Neural progenitor cell (in vitro differentiated cells): ENCODE measurements at places on chromosomes 4 and X. TPM values are rescaled to one million over a fixed set of nuclear protein-coding genes. Genes with fewer than 3 reads are reported as not detected.

DNA sequence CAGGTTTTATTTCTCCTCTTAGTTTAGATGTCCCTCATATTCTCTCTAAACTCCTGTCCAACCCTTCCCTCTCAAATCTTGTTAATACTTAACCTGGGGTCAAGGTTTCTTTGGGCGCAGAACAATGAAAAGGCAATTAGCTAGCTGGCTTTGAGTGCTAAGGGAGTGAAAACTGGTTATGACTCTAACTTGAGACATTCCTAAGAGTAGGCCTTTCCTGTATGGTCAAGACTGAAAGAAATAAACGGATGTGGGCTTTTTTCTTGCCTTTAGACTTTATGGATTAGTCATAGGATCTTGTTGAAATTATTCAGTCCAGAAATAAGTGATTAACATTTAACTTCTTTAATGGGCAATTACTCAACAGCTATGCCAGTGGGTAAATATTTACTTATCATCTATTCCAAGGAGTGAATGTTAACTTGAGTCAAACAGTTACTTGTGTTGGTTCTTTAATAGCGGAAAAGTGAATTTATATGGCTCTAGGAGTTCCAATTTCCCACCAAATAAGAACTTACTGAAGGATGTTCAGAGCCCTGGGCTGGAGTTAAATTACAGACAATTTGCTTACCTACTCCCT, 141.7 kb upstream of the SCML1 start:
- H3K27ac ChIP-seq, result no peak overlapping the region
- no peaks in the 10 kb centered on the region for H3K4me1 ChIP-seq
- no peaks in the 10 kb centered on the region for H3K36me3 ChIP-seq
- no peak overlapping the region for H3K4me3 ChIP-seq
- DNase-seq, result no peak

Gene GAGE1
- total RNA-seq, result not detected in 2 replicates

DNA sequence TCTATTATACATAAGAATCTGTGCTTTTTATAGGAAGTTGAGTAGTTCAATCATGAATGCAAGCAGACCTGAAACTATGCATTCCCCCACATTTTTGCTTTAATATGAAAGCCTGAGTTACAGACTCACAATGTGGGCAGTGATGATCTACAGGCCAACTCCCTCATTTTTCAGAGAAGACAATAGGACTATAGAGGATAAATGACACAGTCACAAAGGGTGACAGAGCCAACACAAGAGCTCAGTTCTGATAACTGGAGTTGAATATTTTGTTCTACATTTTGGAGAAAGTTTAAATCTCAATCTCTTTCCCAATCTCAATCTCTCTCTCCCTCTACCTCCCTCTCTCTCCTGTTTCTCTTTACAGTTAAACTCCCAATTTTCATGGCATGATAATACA, 27.0 kb downstream of the MBNL3 start:
- H3K27ac ChIP-seq, result no peak overlapping the region
- no peaks in the 10 kb centered on the region for H3K4me1 ChIP-seq
- H3K27me3 ChIP-seq, result no peaks in the 10 kb centered on the region
- H3K4me3 ChIP-seq, result no peak overlapping the region

Gene INTU
- 22.0 and 31.2 TPM in 2 replicates for total RNA-seq

- no peaks in the 10 kb centered on the region for H3K27me3 ChIP-seq
- no peak overlapping the region for H3K4me3 ChIP-seq
- no peaks in the 10 kb centered on the region for H3K4me1 ChIP-seq
- no peaks in the 10 kb centered on the region for H3K36me3 ChIP-seq
- DNase-seq, result no peak
These were observed 77.6 kb downstream of the FBXL5 start for GRCh38 chr4:15577508-15577907.

DNA sequence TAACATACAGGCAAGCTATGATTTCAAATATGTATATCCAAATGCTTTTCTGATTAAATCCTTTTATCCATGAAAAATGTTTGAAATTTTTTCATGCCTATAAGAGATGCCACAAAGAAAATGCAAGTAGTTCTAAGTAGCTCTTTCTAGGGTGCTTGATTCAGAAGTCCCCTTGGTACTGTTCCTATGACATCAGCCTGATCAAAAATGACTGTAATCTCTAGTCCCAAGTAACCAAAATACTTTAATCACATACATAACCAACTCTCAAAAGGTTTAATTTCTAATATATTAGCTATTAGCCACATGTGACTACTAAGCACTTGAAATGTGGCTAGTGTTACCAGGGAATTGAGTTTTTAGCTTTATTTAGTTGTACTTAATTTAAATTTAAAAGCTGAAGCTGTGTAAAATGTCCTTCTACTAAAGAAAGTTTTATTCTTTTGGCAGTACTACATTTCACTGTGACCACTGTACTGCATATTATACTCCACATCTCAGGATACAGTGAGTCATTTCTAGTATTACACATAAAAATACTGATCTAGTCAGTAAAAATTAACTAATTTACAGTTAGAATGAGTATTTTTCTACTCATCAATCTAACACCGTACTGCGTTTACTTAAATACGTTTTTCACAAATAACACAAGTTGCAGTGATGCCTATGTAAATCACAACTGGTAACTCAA, 33.9 kb downstream of the FBXW7 start:
- H3K27me3 ChIP-seq, result no peaks in the 10 kb centered on the region
- H3K36me3 ChIP-seq, result no peaks in the 10 kb centered on the region
- no peak for DNase-seq
- no peak overlapping the region for H3K4me3 ChIP-seq

DNA sequence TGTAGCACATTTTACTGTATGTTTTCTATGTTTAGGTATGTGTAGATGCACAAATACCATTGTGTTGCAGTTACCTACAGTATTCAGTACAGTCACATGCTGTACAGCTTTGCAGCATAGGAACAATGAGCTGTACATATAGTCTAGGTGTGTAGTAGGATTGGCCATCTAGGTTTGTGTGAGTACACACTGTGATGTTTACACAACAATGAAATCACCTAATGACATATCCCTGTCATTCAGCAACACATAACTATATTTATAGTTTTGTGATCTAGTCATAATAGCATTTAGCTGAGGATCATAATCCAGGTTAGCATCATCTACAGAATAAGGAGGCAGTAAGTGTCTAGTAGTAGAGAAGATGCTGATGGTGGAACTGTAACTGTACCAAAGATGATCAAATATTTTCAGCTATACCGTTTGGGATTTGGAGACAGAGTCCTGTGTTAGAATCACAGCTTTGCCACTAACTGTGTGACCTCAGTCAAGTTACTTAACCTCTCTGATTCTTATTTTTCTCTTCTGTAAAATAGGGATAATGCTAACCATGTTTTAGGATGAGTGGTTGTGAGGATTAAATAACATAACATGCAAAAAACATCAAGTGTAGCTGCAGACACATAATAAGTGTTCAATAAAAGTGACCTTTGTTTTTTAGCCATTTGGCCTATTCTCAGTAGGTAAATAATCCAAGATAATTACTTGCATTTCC, 73.3 kb downstream of the LIMCH1 start:
- peaks cover 16% of the 10 kb centered on the region for H3K4me1 ChIP-seq
- no peak for DNase-seq
- H3K27me3 ChIP-seq, result peaks cover 17% of the 10 kb centered on the region
- H3K27ac ChIP-seq, result no peak overlapping the region
- no peak overlapping the region for H3K4me3 ChIP-seq

- no peaks in the 10 kb centered on the region for H3K36me3 ChIP-seq
- no peak overlapping the region for H3K4me3 ChIP-seq
- no peaks in the 10 kb centered on the region for H3K27me3 ChIP-seq
- no peak for DNase-seq
These were observed 502.9 kb downstream of the ANKRD50 start for GRCh38 chr4:124209626-124210025.

Gene CYLC1
- not detected in 2 replicates for total RNA-seq

GRCh38 chrX:70476934-70477733, 32.5 kb downstream of the DLG3 start:
- H3K27ac ChIP-seq, result peak overlapping the region; percentile 50
- no peak overlapping the region for H3K4me3 ChIP-seq
- H3K36me3 ChIP-seq, result no peaks in the 10 kb centered on the region
- no peaks in the 10 kb centered on the region for H3K27me3 ChIP-seq
- peaks cover 51% of the 10 kb centered on the region for H3K4me1 ChIP-seq

- no peaks in the 10 kb centered on the region for H3K27me3 ChIP-seq
- peaks cover 6% of the 10 kb centered on the region for H3K4me1 ChIP-seq
- H3K27ac ChIP-seq, result no peak overlapping the region
These were observed 50.5 kb downstream of the MOSPD2 start for GRCh38 chrX:14923761-14924160.
